Memory B cell (primary cell): ENCODE measurements at places on chromosomes 3 and 15.

- DNase-seq, result no peak
These were observed 414.7 kb upstream of the NAALADL2 start for GRCh38 chr3:174444391-174444790.

DNA sequence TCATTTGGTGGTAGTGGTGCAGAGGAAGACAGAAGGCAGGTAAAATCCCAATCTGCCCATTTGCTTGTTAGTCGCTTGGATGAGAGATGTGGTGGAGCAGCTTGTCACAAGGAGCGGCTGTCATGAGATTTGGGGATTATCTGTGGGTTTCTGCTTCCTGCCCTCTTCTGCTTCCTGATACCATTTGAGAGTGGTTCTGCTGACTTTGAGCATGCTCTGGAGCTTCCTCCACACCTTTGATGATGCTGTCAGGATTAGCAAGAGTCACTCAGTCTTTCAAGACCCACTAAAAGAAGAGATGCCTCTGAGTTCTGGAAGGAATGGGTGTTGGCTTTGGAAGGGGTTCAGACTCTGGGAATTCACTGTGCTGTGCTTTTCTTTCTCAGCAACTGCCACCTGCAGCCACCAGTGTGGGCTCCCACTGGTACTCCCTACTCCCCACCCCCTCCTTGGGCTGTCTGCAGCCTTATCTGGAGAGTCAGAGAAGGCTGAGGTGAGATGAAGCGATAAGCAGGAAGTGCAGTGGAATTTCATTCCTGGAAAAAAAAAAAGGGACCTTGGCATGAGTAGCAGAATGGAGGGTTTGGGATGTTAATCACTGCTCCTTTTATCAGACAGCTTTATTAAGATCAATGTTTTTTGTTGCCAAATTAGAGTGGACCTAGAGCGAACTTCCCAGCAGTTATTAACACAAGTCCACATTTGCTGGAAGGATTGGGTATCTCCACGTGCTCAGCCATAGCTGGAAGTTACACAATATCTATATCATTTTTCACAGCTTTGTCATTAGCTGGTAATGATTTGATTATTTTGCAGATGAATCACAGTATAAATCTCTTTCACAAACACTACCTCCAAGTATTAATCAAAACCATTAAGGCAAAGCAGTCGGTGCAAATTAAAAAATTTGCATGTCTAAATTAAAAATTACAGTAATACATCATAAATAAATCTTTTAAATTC lies 233.0 kb upstream of the SATB1 start:
- DNase-seq, result no peak

DNA sequence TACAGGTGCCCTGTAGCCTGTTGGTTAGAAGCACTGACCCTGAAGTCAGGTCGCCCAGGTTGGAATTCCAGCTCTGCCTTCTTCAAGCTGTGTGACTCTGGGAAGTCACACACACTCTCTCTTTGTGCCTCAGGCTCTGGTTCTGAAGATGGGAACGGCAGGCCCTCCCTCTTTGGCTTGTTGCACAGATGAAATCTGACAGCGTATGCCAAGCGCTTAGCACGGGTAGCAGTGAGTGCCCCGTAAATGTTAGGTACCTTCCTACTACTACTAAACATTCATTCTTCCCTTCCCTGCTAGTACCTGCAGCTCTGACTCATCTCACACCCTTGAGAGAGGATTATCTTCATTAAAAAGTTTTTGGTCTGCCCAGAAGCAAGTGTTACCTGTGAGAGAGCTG lies 139.0 kb downstream of the PGPEP1L start:
- DNase-seq, result no peak

- no peak for DNase-seq
These were observed 83.6 kb downstream of the LSM3 start for GRCh38 chr3:14262212-14262611.

DNA sequence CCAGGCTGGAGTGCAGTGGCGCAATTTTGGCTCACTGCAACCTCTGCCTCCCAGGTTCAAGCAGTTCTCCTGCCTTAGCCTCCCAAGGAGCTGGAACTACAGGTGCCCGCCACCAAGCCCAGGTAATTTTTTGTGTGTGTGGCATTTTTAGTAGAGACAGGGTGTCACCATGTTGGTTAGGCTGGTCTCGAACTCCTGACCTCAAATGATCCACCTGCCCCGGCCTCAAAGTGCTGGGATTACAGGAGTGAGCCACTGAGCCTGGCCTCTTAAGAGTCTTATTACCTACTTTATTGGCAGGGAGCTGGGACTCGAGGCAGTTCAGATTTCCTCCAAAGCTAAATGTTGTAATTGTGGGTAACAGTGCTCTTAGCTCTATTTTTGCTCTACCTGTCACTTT lies 16.4 kb downstream of the PXYLP1 start:
- no peak for DNase-seq

GRCh38 chr3:156307704-156308103 lies 187.3 kb downstream of the KCNAB1 start:
- DNase-seq, result no peak

DNA sequence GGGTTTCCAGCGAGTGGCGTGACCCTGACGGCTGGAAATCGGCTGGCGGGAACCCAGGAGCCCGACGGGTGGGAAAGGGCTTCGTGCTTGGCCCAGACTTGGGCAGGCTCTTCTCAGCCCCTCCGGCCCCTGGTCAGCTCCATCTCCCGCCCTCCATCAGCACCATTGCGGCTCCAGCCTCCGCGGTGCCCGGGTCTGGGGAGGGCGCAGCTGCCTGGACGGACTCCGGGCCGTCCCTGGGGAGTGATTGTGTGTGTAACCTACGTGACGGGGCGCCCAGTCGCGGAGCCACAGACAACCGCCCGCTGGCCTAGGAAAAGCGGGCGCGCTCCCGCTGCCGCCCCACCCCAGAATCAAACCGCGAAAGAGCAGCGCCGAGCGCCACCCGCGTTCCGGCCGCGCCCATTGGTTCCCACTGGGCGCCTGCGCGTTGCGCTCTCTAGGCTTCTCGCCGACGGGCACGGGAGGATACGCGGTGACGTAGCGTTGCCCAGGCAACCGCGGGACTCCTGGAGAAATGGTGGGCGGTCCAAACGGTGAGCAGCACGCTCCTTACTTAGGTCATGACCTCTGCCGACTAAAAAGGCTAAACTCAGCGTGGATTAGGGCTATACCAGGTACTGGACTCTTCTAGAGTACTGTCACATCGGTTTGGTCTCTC lies at the start of gene CFAP20DC:
Gene CFAP20DC, minus strand, starts transcription at position 355 of the 661 bp plus-strand sequence. CDS start 394 bp downstream, outside the sequence.
- peak; percentile 87 for DNase-seq

DNA sequence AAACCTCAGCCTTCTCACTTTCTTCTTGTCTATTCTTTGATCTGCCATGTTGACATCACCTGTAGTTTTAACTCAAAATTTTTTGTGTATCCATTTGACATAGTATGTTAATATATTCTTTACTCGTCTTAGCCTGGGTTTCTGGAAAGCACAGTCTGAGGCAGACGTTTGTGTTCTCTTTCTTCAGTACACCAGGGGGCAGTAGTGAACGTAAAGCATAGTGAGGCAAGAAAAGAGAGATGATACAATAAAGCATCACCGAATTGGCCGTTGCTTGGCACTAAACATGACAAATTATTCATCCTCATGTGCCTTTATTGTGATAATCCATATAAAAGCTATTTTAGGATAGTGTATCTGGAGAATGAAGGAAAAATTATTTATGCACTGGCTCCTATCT lies 141.0 kb upstream of the MYRIP start:
- DNase-seq, result no peak

DNA sequence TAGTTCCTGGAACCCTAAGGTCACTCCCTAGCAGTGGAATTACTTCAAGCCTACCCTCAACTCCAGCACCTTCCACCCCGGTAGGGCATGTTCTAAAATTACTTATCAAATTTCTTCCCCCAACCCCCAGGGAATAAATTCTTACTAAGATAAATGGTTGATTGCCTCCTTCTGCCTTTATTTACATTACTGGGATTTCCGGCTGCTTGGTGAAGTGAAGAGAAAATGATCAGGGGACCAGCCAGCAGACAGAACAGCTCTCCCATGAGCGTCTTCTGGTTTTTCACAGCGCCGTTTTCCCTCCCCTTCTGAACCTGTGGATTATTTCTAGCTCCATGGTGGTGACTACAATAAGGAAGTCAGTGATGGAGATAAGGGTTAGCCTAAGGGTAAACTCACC lies 521.5 kb upstream of the PPP2R3A start:
- DNase-seq, result no peak

DNA sequence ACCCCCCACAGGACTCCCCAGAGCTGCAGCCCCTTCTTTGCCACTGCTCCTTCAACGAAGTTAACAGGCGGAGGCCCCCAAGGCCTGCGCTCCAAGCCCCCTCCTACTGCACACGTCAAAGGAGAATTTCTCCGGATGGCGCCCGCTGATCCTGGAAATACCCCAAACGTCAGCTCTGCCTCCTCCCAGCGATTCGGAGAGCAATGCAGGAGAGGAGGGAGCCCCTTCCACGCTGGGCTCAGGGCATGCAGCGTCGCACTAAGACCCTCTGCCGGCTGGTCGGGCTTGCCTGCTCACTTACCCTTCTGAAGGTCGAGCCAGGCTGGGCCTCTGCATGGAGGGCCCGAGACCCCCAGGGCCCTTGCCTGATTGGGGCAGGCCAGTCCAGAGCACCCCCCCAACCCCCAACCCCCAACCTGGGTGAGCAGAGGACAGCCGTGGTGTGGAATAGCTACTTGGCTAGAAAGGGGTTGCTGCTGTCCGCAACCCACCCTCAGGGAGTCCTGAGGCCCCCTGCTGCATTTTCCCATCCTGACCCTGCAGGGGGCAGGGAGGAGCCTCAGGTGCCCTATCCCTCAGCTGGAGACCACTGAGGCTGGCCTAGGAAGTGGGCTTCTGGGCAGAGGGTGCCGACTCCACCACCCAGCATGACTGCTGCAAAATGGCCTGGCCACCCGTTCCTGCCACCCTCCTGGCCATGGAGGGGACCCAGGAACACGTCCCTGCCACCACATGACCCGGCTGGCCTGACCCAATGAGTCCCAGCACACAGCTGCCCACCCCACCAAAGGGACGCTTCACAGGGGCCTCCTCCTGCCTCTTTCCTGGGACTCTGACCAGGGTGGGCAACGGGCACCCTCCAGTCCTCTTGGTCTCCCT lies 976 bp downstream of the ATP2B2 start:
- DNase-seq, result no peak

DNA sequence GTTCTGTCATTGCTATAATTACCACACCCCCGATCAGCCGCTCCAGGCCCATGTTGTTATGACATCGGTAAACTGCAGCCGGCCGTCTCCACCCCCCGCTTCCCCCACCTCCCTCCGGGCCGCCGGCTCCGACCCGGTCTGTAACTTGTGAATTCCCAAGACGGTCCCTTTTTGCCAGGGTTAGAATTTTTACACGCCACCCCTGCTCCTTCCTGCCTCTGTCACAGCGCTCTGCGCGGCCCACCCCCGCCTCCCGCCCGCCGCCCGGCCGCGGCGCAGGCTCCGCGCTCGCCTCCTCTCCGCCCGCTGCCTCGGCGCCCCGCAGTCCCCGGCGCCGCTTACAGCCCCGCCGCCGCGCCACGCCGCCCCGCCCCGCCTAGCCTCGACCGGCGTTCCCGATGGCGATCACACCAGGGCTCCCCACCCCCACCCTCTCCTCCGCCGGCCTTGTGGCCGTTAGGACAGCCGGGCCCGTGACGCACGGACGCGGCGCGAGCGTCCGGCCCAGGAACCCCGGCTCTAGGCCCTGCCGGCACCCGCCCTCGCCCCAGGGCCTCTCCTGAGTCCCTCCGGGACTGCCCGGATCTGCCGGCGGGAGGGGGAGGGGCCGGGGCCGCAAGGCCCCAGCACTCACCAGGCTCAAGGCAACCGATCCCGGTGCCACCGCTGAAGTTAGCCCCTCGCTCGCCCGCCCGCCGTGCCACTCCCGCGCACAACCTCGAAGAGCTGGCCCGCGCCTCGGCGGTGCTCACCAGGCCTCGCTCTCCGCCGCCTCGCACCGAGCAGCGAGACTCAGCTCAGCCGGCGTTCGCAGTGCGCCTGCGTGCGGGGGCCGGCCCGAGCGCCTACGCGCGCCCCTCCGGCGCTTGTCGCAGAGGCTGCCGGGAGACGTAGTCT lies at the start of gene KPNA1:
Gene KPNA1, minus strand, starts transcription at position 817 of the 897 bp plus-strand sequence. CDS start 18,374 bp downstream, outside the sequence.
- peak; percentile 88 for DNase-seq

- no peak for DNase-seq
These were observed 26.2 kb upstream of the TFG start for GRCh38 chr3:100682854-100683760.

- no peak for DNase-seq
These were observed 598.4 kb downstream of the FGF12 start for GRCh38 chr3:192128922-192129321.

- DNase-seq, result no peak
These were observed 136.5 kb downstream of the SSR3 start for GRCh38 chr3:156418428-156418827.

DNA sequence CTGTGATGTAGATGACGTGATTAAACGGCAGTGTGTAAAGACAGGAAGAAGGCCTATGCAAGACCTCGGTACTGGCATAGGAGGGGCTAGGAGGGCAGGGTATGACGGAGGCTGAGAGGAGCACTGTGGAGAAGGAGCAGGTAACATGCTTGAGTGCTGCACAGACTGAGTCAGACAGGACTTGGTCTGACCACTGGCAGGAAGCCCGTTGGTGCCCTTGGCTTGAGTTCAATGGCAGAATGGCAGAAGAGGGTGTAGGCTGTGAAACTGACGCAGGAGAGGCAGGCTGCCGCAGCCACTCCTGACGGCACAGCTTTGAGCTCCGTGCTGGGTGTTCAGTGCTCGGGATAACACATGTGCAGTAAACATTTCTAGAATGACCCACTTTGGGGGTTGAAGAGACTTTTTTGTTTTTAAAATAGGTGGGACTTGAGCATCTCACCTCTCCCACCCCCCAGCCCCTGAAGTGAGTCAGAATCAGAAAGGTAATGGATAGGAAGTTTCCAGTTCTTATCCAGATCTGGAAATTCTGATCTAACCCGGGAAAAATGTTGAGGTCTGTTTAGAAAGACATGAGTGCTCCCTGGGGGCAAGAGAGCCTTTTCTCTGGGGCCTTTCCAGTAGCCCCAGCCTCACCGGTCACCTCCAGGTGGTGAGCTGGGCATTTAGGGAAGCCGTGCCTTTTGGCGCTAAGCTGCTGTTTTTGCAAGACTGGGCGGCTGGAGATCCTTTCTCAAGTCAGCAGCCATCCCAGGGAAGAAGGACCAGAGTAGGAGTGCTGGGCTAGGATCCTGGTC lies 126.4 kb downstream of the RPLP1 start:
- DNase-seq, result no peak

DNA sequence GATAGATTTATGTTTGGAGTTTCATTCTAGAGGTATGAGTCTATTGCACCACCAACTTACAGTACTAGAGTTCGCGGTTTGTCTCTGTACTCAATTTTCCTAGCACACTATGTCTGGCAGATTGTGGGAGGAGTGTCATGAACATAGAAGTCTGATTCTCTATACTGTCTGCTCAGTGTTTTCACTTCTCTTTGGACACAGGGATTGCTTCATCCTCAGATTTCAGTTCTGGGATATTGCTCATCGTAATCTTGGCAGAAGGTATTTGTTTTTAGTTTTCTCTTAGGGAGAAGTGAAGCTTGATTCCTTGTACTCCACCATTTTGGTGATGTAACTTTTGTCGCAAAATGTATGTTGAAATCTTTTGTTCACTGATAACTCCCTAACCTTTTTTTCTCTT lies 27.8 kb upstream of the AZI2 start:
- DNase-seq, result no peak

DNA sequence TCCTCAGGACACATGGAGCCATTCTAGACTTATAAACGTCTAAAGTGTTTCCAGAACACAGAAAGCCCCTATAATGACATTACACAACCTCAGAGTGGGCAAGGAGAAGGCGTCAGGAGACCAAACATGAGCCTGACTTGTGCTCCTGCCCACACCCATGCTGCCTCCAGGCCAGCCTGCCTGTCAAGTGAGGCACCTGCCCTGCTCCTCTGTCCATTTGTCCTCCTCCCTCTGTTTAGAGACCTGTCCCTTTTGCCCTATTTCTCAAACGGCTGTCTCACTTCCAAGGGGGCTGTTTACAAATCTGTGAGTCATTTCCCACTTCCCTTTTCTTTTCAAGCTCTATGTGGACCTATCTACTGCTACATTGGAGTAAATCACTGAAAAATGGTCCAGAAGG lies 21.0 kb downstream of the ZDHHC3 start:
- DNase-seq, result no peak
